ENCODE measurements at places on chromosomes 11 and 22.

GRCh38 chr11:130456286-130456685 lies 7.8 kb downstream of the ADAMTS15 start:
- no peaks in the 10 kb centered on the region for H3K4me1 ChIP-seq
- no peak overlapping the region for H3K27ac ChIP-seq
- H3K36me3 ChIP-seq: no peaks in the 10 kb centered on the region
- H3K4me3 ChIP-seq: no peak overlapping the region

- no peaks in the 10 kb centered on the region for H3K4me1 ChIP-seq
- H3K27ac ChIP-seq: no peak overlapping the region
- H3K4me3 ChIP-seq: no peak overlapping the region
- no peaks in the 10 kb centered on the region for H3K36me3 ChIP-seq
Measured at GRCh38 chr11:36010010-36010740, 66.3 kb downstream of the LDLRAD3 start.

DNA sequence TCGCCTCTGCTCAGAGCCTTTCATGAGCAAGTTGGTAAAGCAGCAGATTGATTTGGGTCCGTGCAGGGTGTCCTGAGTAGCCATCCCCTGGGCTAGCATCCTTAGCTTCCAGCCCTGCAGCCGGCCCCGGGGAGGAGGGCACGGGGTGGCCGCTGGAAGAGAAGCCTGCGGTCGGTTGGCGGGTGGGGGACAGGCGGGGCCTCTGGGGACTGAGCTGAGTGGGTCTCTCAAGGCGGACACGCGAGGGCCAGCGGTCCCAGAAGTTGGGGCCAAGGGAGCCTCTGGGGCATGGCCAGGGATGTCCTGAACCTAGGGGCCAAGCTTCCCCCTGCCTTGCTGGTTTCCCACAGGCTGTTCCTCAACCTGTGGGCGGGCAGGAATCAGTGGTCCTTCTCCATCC lies 143.0 kb downstream of the TBC1D22A start:
- H3K4me1 ChIP-seq: peaks cover 3% of the 10 kb centered on the region
- no peak overlapping the region for H3K27ac ChIP-seq
- H3K27me3 ChIP-seq: no peaks in the 10 kb centered on the region
- H3K36me3 ChIP-seq: no peaks in the 10 kb centered on the region
- no peak overlapping the region for H3K4me3 ChIP-seq

DNA sequence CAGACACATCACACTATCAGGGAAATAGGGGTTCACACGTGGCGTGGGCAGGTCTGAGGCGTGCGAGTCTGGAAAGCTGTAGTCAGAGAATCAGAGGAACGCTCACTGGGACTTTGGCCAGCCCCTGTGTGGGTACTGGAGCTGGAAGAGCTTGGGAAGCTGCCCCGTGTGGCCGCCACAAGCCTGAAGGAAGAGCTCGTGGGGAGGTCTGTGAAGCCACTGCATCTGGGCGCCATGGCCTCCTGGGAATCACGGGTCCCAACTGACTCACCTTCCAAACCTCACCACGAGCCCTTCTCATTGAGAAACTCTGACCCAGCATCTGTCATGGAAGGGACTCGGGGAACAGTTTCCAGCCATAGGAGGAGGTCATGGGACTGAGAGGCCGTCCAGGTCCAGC lies 5.9 kb upstream of the MRGPRF start:
- H3K27ac ChIP-seq: no peak overlapping the region
- no peak overlapping the region for H3K4me3 ChIP-seq
- DNase-seq: no peak
- H3K27me3 ChIP-seq: peaks cover 2% of the 10 kb centered on the region

GRCh38 chr11:22331771-22332170 lies 6.4 kb upstream of the SLC17A6 start:
- no peak for DNase-seq
- no peaks in the 10 kb centered on the region for H3K4me1 ChIP-seq
- no peak overlapping the region for H3K27ac ChIP-seq
- H3K27me3 ChIP-seq: no peaks in the 10 kb centered on the region
- H3K4me3 ChIP-seq: no peak overlapping the region
- no peaks in the 10 kb centered on the region for H3K36me3 ChIP-seq

DNA sequence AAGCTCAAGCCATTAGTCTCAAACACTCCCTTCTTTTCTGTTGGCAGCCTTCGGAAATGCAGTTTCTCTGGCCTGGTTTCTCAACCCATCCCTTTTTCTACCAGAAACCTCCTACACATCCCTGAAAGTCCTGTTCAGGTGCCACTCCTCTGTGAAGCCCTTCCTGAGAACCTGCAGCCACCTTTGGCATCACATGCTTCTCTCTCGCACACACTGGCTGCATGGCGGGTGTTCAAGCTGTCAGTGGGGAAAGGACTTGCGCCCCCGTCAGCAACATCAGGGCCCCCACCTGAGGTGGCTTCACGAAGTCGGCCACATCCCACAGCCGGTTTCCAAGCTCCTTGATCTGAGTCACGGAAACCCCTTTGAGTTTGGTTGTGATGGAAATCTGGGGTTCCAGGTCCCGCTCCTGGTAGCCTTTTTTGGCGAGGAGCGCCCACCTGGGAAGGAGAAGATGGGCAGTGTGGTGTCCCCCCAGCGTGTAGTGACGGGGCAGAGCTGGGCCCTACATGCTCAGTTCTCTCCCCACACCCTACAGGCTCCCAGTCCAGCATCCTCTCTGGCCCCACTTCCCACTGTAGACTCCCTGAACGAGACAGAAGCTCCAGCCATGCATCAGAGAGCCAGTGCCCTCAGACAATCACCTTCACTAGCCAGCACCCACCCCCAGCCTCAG lies 1.7 kb upstream of the LRRC74B start:
- H3K4me3 ChIP-seq: no peak overlapping the region
- H3K27ac ChIP-seq: no peak overlapping the region
- no peak for DNase-seq
- H3K27me3 ChIP-seq: peaks cover 23% of the 10 kb centered on the region
- no peaks in the 10 kb centered on the region for H3K36me3 ChIP-seq

DNA sequence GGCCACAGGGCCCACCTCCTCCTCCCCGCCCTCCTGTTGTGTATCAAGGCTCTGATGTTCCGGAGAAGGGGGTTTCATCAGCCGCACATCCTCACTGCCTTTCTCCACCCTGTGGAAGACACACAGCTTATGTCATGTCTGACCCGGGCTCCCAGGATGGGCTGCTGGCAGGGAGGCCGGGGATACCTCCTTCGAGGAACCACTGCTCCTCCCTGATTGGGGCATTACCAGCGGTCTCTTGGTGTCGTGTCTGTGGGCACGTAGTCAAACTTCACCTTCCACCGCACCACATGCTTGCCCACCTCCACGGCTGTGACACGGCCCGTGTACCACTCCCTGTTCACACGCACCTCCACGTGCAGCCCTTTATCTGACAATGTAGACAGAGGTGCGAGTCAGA lies 35.9 kb downstream of the MORC2 start:
- no peak overlapping the region for H3K27ac ChIP-seq
- no peak overlapping the region for H3K4me3 ChIP-seq
- no peaks in the 10 kb centered on the region for H3K4me1 ChIP-seq

DNA sequence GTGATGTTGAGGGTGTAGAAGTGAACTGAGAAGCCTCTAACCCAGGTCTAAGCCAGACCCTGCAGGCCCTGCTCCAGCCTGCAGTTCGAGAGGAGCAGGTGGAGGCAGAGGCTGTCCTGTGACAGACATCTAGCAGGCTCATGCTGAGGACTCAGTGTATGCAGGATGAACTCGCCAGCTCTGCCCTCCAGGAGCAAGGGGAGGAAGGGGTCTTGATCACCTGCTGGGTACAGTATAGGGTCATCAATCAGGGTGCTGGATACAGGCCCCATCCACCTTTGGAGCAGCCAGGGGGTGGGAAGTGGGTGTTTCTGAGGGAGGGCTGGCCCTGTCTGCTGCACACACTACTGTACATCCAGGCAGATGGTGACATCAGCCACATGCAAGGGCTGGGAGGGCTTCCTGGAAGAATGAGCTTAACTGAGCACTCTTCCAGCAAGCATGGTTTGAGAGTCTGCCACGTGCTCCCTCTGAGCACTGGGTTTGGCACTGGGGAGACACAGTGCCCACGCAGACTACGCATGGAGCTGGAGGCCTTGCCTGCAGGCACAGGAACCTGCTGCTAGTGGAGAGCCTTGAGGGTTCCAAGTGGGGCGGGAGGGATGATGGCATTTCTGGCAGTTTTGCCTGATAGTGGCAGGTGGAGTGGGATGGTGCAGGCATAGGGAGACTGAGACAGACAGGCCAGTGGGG lies 9.2 kb downstream of the MAPK8IP1 start:
- H3K36me3 ChIP-seq: no peaks in the 10 kb centered on the region
- DNase-seq: no peak
- H3K4me3 ChIP-seq: no peak overlapping the region
- H3K27ac ChIP-seq: no peak overlapping the region
- no peaks in the 10 kb centered on the region for H3K4me1 ChIP-seq
- H3K27me3 ChIP-seq: peaks cover 18% of the 10 kb centered on the region

DNA sequence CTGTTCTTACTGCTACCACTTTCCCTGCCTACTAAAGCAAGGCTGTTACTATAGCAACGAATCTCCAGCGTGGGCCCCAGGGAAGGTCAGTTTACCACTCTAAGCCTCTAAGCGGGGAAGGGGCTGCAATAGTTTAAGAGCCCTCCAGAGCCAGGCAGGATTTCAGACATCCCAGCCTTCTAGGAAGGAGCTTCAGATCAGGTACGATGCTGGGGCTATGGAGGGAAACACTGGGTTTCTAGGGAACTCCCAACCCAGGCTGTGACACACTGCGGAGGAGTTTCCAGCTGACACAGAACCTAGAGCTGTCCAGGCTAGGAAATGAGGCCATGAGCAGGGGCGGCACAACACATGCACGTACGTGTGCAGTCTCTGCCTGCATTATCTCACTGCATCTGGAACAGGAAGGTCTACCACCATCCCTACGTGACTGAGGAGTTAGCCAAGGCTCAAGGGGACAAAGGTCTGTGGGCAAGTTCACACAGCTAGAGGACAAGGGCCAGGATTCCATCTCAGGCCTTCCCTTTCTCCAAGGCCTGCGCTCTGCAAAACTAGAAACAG lies 20.4 kb downstream of the HPS4 start:
- H3K36me3 ChIP-seq: peaks cover 26% of the 10 kb centered on the region
- H3K27ac ChIP-seq: peak overlapping the region; percentile 31
- DNase-seq: no peak
- no peak overlapping the region for H3K4me3 ChIP-seq
- no peaks in the 10 kb centered on the region for H3K4me1 ChIP-seq

DNA sequence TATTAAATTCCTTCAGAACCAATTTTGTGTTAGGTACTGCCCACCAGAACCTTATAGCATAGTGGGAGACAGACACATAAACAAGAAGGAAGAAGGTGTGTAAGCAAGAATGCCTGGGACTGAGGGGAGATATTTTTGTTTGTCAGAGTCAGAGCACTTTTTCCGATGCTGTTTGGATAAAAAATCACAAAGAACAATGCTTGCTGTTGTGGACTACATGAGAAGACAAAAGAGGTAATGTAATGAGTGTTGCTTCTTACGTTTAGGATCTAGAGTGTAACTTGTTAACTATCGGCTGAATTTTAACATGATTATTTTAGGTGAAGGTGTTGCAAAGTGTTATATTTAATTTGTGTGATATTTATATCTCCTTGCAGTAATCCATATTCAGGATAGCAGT lies 84.9 kb downstream of the ATM start:
- H3K4me3 ChIP-seq: no peak overlapping the region
- DNase-seq: no peak
- no peaks in the 10 kb centered on the region for H3K27me3 ChIP-seq
- no peak overlapping the region for H3K27ac ChIP-seq

DNA sequence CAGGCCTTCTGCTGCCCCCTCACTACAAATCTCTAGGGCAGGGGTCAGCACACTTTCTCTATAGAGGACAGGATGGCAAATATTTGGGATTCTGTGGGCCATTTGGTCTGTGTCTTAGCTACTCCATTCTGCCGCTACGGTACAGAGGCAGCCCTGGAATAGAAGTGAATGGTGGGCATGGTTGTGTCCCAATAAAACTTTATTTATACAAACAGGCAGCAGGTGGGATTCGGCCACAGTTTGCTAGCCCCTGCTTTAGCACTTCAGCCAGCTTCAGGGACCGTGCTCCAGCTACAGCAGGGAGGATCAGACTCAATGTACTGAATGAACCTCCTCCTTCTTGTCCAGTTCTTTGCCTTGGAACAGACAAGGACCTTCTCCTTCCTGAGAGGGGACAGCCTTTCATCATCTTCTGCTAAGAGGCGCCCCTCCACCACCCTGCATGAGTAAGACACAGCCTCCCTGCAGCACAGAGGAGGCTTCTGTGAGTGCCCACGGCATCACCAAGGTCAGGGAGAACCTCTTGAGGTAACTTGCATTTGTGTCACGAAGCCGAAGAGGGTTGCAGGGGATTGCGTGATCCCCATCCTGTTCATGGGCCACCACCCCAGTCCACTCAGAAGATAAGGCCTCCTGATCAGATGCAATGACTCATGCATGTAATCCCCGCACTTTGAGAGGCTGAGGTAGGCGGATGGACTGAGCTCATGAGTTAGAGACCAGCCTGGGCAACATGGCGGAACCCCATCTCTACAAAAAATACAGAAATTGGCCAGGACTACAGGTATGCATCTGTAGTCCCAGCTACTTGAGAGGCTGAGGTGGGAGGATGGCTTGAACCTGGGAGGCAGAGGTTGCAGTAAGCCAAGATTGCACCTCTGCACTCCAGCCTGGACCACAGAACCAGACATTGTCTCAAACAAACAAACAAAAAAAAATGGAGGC lies 4.6 kb downstream of the C11orf24 start:
- H3K27ac ChIP-seq: no peak overlapping the region
- no peaks in the 10 kb centered on the region for H3K27me3 ChIP-seq
- no peak for DNase-seq
- H3K4me3 ChIP-seq: no peak overlapping the region
- peaks cover 22% of the 10 kb centered on the region for H3K4me1 ChIP-seq

DNA sequence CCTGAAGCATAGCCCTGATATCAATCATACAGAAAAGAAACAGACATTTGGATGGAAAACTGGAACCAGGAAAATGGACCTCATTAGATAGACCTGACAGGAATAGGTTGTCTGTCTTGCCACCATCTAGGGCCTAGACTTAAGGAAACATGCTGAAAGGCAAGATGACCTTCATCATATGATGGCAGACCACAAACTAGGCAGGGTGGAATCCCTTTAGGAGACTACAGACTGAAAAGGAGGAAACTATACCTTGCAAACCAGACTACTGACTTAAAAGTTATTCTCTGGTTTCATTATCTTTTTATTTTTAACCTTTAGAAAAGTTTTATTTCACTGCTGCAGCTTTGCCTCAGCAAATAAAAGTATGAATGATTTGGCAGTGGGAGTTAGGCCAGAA lies 20.3 kb downstream of the SBF2 start:
- H3K4me3 ChIP-seq: no peak overlapping the region
- H3K27me3 ChIP-seq: peaks cover 12% of the 10 kb centered on the region
- DNase-seq: no peak
- no peaks in the 10 kb centered on the region for H3K4me1 ChIP-seq

- no peak for DNase-seq
- no peak overlapping the region for H3K27ac ChIP-seq
- H3K36me3 ChIP-seq: no peaks in the 10 kb centered on the region
- peaks cover 16% of the 10 kb centered on the region for H3K27me3 ChIP-seq
- no peak overlapping the region for H3K4me3 ChIP-seq
Measured at GRCh38 chr11:117866526-117866925, 9.9 kb downstream of the FXYD6 start.
